ENCODE measurements at places on chromosomes 5 and 9.

- no peak for DNase-seq
Measured at GRCh38 chr5:139579-140442, 47.8 kb downstream of the PLEKHG4B start.

DNA sequence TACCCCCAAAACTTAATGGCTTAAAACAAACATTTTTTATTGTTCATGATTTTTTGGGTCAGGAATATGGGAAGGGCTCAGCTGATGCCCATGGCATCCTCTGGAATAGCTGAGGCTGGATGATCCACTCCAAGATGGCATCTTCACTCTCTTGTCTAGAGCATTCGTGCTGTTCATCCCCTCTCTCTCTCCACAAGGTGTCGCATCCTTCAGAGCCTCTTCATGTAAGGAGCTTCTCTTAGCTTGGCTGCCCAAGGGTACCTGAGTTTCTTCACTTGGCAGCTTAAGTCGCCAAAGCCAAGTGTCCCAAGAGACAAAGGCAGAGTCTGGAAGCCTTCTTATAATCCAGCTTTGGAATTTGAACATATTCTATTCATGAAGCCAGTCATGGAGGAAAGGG, 294.7 kb downstream of the CHSY3 start:
- DNase-seq, result no peak

DNA sequence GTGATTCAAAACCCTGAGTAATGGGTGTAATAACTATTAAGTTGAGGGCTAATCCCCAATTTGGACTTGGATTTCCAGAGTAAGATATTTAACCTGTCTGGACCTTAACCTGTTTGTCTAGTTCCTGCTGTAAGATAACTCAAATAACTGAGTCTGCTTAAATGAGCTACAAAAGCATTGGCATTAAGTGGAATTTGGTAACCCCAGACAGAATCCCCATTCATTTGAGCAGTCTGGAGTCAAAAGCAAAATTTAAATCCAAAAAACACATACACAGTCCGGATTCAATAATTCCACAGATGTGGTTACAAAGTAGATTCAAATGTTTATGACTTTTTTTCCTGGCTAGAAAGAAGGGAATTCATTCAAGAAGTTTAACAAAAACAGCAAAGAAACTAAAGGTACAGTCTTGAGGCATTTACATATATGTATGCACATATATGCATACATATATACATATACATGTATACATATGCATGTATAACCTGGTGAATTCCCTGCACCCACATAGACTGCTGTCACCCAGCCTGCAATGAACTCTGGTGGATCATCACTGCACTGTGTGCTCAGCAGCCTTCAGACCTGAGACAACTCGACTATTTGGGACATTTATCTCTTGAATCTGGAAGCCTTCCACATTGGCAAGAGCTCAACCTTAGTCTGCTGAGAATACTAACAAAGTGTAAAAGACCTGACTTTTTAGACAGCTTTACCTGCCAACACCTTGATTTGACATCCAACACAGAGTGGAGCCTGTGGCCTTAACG, 205.4 kb downstream of the LURAP1L start:
- no peak for DNase-seq

DNA sequence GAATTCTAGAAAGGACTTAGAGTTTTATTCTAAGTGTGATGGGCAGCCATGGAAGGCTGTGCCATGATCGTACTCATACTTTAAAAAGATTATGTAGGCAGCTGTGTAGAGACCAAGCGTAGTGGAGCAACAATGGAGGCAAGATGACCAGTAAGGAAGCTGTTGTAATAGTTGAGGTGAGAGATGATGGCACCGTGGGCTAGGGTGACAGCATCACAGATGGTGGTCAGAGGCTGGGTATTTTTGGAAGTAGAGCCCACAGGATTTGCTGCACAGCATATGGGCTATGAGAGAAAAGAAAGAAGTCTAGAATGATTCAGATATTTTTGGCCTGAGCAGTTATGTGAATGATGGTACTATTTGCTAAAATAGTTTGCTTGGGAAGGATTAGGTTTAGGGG, 7.7 kb downstream of the ARHGAP26 start:
- no peak for DNase-seq

DNA sequence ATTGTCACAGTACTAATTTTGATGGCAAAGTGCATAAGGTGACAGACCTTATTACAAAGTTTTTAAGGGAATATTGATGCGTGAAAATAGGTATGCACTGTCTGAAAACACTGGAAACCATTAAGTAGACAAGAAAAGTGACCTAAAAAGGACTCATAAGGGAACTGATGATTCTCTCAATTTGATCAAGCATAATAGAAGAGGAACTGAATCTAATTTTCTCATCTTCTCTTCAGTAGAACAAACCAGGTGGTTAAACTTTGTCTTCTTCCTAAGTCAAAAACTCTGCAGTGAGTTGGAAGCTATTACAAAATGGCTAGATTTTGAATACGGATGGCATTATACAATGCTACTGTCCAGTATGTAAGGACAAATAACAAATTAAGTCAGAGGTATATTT, 53.4 kb downstream of the RNF145 start:
- DNase-seq, result no peak

DNA sequence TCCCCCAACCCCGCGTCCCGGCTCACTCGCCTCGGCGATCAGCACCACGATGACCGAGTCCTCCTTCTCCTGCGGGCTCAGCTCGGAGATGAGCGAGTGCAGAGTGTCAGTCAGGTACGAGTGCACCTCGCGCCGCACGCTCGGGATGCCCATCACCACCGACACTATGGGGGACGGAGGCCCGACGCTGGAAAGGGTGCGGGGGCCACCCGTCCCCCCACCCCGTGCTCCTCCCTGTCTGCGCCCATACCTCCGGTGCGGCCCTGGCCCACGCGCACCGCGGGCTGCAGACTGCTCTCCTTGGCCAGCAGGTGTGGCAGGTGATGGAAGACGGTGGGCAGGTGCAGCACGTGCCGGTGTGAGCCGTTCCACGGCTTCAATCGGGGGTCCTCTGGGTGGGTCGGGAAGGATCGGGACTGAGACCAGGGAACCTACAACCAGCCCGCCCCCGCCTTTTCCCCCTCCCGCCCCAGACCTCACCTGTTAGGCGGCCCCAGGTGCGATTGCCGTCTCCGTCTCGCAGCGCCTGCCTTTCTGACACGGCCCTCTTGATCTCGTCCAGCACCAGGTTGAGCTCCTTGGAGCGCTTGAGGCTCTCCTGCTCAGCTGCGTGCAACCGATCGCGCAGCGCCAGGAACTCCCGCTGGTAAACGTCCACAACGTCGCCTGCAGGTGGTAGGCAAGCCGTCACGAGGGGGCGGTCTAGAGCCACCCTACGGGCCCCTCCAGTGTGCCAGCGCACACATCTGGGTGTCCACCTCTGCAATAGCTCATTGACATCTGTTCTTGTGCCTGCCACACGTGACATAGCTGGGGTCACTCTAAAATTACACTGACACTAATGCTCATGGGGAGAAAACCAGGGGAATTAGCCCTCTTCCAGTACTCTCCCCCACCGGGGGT, 5.1 kb downstream of the MGAT4B start:
- DNase-seq, result peak; percentile 71

GRCh38 chr9:121367306-121368137, 2.5 kb downstream of the STOM start:
- DNase-seq, result no peak

DNA sequence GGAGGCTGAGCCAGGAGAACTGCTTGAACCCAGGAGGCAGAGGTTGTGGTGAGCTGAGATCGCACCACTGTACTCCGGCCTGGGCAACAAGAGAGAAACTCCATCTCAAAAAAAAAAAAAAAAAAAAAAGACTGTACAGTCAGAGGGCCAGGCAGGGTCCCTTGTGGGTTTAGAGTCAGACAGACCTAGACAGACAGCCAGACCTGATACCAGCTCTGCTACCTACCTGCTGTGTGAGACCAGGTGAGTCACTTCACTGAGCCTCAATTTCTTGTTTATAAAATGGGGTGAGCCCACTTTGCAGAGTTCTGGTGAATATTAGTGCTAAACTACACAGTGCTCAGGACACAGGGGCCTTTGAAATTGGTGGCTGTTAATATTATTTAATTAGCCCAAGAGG, 19.7 kb downstream of the TRIM14 start:
- DNase-seq, result no peak

- no peak for DNase-seq
Measured at GRCh38 chr5:66989286-66989685, 207.3 kb downstream of the CD180 start.

DNA sequence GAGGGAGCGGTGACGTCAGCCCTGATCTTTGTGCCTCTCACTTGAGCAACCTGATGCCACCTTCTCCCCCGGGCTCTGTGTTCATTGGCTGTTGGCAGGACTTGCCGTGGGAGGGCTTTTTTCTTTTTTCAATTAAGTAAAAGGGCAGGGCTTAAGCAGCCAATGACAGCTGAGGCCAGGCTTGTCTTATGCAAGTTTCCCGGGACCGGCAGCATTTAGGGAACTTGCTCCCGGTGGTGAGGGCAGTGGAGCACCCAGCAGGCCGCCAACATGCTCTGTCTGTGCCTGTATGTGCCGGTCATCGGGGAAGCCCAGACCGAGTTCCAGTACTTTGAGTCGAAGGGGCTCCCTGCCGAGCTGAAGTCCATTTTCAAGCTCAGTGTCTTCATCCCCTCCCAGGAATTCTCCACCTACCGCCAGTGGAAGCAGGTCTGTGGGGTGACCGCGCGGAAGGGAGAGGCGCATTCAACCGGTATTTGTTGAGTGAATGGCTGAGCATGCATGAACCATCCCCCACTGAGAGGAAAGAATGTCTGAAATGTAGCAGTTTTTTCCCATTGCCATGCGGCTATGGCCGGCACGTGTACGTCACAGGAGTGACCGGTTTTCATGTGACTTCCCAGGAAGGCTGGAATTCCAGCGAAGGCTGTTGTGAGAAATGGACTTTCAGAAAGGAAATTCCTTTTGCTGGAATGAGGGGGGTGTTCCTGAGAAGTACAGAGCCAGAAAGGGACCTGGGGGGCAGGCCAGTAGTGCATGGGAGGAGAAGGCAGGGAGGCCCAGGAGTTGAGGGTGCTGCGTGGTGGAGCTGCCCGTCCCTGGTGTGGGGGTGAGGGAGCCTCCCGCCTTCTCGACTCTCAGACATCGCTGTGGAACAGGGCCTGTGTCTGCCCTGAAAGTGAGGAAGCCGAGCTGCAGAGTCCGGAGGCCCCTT, 29.0 kb downstream of the PTGES2 start:
- peak; percentile 96 for DNase-seq

DNA sequence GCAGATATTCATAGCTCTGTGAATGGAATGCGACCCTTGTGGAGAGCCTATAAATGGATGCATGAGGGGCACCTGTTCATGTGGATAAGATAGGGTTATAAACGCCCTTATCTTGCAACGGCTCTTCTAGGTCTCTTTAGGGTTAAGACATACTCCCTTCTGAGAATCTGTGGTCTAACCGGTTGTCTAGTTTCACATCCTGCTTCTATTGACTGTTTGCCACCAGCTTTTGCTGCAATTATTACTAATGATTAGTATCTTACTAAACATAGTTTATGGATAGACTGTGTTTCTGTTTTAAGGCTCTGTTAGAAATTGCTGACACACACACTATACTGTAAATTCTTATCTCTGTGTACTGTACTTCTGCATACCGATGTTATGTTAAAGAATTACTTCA, 198.9 kb upstream of the CYLC2 start:
- no peak for DNase-seq

DNA sequence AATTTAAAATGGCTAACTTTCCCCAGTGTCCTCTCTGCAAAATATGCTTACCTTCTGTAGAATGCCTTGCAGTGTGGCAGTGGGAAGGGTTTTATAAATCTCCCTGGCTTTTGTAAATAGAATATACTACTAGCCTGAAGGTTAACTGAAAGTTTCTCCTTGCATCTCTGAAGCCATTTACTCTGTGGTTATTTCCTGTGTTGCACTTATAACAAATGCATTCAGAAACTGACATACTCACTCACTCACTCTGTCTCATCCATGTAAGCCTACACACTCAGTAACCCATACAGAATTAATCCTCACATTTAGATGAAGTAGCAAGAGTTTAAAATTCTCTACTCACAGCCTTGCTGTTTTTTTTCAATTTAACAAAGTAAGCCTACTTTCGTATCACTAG, 87.1 kb upstream of the SH3GL2 start:
- DNase-seq, result no peak

DNA sequence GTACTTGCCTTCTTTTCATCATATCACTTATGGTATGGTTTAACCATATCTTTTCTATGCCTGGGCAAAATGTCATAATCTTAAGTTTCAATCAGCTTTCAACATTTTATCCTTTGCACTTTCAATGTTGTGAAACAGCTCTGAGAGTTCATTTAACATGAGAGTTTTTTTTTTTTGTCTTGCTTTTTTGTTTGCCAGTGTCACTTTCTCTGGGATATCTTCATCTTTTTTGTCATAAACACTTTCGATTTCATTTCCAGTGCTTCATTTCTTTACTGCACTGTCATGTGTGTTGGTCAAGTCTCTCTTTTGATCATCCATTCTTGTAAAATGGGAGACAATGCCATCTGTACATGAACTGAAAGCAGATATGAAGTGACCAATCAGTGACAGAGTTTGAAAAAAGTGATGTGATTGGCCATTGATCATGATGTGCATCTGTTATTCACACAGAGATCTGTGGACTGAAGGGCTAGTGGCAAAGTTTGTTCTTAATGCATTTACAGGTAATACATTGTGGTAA, 7.5 kb upstream of the POU5F2 start:
- no peak for DNase-seq

GRCh38 chr9:92607088-92607487, 62.8 kb downstream of the IPPK start:
- peak; percentile 49 for DNase-seq

GRCh38 chr9:128142061-128142460, 7.2 kb upstream of the LCN2 start:
- DNase-seq, result no peak

DNA sequence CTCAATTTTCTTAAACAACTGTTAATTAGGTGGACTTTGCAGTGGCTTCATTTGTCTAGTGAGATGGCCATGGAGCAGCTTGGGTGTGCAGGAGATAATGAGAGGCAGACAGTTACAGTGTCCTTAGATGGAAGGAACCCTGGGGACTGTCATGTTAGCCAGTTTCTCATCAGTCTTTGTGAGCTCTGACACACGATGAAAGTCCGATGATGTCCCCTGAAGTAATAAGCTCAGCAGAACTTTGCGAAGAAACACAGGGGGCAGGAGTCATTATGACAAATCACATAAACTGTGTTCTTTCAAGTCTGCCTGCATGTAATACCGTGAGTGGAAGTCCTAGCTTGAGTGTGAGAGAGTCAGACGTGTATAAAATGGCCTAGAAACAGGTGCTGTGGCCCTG, 201.8 kb downstream of the DRD1 start:
- DNase-seq, result no peak
